ENCODE measurements at places on chromosomes 11 and 22. TPM values are rescaled to one million over a fixed set of nuclear protein-coding genes. Genes with fewer than 3 reads are reported as not detected.

Gene SLC1A2
- under 0.01 TPM for total RNA-seq

Gene ROBO4
- total RNA-seq: under 0.01 TPM

Gene ACTN3
- not detected for total RNA-seq

Gene CCDC87
- total RNA-seq: under 0.01 TPM

Gene XKR3
- not detected for total RNA-seq

Gene UCP2
- total RNA-seq: 0.26 TPM

Gene VEGFB
- total RNA-seq: 6.7 TPM

Gene ZNF280B
- total RNA-seq: 0.26 TPM

Gene CASP5
- not detected for total RNA-seq

Gene JAML
- total RNA-seq: not detected

Gene RFPL1
- not detected for total RNA-seq

Gene LIF
- total RNA-seq: under 0.01 TPM

Gene PDE3B
- 0.13 TPM for total RNA-seq
